Nucleus accumbens (tissue), 56 donors: ENCODE measurements at places on chromosomes 12 and 14.

- no peak for DNase-seq
These were observed 578.9 kb upstream of the ATP2B1 start for GRCh38 chr12:90287585-90287984.

- DNase-seq = no peak
These were observed 82.7 kb downstream of the BEGAIN start for GRCh38 chr14:100504372-100505078.

- no peak for DNase-seq
These were observed 31.6 kb downstream of the ACACB start for GRCh38 chr12:109147954-109148353.

GRCh38 chr14:56891226-56891625 lies 80.9 kb upstream of the OTX2 start:
- DNase-seq = no peak

DNA sequence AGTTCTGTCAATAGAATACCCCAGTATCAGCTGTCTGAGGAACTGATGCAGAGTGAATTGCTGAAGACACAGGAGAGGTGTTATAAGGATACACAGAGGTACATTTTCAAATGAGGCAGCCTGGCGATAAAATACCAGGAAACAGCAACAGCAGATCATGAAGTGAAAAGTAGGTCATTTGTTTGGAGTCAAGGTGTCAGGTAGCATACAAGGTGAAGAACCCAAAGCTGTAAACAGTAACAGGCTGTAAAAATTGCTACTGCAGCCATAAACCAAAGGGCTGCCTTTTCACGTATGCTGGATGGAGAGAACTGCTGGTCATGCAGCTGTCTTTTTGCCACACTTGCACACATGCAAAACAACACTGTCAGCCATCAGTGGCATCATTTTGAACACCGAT lies 9.3 kb upstream of the TWF1 start:
- no peak for DNase-seq

DNA sequence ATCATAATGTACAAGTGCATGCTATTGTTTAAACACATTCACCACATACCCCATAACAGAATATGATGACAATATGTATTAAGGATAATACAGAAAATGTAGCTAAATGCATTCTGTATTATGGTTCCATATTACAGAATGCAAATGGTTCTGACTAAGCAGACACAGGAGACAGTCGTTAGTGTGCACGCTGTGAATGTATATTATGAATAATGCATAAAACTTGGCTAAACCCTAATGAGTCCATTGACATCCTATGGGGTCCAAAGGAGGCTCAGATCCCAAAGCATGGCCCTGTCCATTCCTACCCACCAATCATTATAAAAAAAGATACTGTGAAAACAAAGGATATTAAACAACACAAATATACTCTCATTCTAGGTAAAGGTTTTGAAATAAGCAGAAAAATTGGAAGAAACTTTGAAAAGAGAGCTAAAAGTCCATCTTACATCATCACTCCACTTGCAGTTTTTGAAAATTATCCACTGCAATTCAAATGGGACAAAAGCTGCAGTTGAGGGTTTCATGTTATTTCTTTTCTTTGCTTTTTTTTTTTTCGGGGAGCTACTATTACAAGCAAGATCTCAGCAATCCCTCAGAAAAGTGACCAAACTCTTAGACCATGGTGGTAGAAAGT lies 415.1 kb downstream of the BCAT1 start:
- no peak for DNase-seq

- no peak for DNase-seq
These were observed 391.2 kb downstream of the AEBP2 start for GRCh38 chr12:19830446-19830845.

DNA sequence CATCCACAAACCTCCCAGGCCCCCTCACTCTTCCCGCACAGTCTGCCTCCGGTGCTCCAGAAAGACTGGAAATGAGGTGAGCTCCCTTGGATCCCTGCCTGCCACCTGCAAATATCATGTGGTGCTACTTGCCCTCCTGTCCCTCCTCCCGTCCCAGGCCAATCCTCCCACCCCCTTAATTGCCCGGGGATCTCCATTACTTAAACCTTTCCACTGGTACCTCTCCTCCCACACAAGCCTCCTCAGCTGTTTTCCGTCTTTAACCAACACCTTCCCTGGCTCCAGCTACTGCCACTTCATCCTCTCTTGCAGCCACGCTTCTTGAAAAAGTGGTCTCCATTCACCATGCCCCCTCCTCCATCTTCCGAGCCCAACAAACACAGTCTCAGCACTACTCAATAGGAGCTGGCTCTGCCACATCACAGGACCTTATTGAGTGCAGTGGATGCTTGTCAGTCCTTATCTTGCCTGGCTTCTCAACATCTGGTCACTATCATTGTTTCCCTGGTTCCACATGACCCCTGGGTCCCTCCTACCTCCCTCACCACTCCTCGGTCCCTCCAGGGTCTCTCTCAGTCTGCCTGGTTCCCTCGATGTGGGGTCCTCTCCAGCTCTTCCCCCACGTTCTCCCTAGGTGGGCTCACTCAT lies 11.5 kb downstream of the FAIM2 start:
- DNase-seq = no peak

GRCh38 chr12:44317651-44318126 lies 481.8 kb downstream of the TMEM117 start:
- no peak for DNase-seq

- DNase-seq = no peak
These were observed 72.0 kb downstream of the SYNE3 start for GRCh38 chr14:95444132-95445129.

DNA sequence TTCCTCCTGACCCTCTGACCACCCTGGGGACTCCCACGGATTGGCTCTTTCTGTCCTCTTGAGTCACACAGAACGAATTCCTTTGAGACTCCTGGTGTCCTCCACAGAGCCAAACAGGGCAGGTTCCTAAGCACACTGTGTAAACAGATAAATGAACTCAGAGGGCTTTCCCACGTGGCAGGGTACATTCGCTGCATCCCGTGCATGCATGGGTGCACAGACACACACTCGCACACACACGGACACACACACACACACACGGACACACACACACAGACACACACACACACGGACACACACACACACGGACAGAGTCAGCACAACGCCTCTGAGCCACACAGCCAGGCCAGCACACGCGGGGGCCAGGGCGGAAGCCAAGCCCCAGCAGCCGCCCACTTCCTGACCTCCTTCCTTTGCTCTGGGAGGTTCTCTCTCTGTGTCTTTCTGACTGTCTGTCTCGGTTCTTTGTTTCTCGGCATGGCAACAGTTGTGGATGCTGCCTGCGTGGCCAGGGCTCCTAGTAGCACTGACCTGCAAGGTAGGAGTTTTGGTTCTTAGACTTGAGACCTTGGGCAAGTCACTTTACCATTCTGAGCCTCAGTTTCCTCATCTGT lies 706 bp downstream of the CRACR2A start:
- DNase-seq = no peak

- DNase-seq = peak; percentile 88
These were observed 35.2 kb downstream of the PRIMA1 start for GRCh38 chr14:93752980-93753561.

GRCh38 chr14:36509069-36509917 lies 10.7 kb downstream of the NKX2-1 start:
- DNase-seq = no peak

GRCh38 chr14:34081101-34081575 lies 130.3 kb upstream of the EGLN3 start:
- no peak for DNase-seq

- DNase-seq = no peak
These were observed 37.0 kb downstream of the WDR89 start for GRCh38 chr14:63604626-63605025.

GRCh38 chr12:77919450-77919849 lies 88.8 kb downstream of the NAV3 start:
- no peak for DNase-seq

GRCh38 chr12:77354766-77355362 lies 289.5 kb upstream of the E2F7 start:
- DNase-seq = no peak

- DNase-seq = no peak
These were observed 141.3 kb downstream of the PRKCH start for GRCh38 chr14:61462566-61463193.

GRCh38 chr12:47378907-47379306 lies 299.1 kb upstream of the AMIGO2 start:
- DNase-seq = no peak

DNA sequence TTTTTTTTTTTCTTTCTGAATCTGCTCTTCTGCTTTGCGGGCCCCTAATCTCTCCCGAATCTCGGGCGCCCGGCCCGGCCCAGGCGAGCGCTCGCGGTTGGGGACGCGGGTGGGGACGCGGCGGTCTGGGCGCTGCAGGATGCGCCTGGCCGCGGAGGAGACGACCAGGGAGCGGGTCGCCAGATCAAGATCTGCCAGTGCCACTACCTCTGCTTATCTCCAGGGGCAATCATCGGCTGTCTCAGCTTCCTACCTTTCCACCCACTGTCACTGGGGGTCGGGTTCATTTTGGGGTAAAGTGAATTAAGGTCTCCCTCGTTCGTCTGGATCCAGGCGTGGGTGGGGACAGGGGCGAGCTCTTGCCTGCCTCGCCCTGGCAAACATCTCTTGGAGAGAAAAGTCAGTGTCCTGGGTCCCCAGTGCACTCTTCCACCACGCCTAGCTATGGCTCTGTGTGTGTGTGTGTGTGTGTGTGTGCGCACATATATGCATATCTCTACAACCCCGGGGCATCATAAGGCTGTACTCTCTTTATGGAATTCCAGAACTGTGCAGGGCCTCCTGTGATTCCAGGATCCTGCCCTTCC lies 422.3 kb downstream of the VRK1 start:
- no peak for DNase-seq

GRCh38 chr14:53542732-53543131 lies 389.6 kb upstream of the DDHD1 start:
- no peak for DNase-seq

- DNase-seq = no peak
These were observed 6.0 kb downstream of the SERPINA3 start for GRCh38 chr14:94617988-94618822.

DNA sequence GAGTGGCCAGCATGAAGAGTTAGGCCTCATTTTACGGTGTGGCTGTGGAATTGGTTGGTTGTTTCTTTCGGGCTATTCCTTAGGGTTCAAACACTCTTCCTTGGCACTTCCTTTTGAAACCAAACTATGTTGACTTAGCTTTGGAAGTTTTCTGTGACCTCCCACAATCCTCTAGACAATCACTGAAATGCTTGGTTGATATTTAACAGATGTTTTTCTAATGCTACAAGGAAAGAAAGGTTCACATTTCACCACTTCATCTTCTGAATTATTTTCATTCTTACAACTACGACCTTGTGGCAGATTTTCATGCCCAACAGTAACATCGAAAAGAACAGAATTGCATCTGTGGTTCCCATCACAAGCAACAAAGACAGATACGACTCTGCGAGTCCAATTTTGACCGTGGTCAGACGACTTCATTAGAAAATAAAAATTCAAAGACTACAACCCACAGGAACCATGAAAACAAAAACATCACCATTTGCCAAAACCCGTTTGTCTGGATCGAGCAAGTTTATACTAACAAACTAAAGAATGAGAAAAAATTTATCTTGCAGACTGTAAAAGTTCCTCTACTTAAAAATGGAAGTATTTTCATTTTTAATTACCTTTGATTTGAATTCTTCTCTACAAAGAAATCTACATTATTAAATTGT lies 16.9 kb downstream of the PRKAB1 start:
- no peak for DNase-seq
